GM12878 (cell line): ENCODE measurements at places on chromosomes 2 and 18. TPM values are rescaled to one million over a fixed set of nuclear protein-coding genes. Genes with fewer than 3 reads are reported as not detected.

CTDP1 gene
- 10.7 and 13.9 TPM in 2 replicates for polyA plus RNA-seq

CDCA7 gene
- polyA plus RNA-seq = 64.6 and 68.1 TPM in 2 replicates

CEP76 gene
- 14.9 and 17.8 TPM in 2 replicates for polyA plus RNA-seq

SDC1 gene
- 36.1 and 36.8 TPM in 2 replicates for polyA plus RNA-seq

ELOA2 gene
- polyA plus RNA-seq = not detected in 2 replicates

ST8SIA3 gene
- not detected in 2 replicates for polyA plus RNA-seq

PXDN gene
- 0.12 and 0.19 TPM in 2 replicates for polyA plus RNA-seq

BMP10 gene
- not detected in 2 replicates for polyA plus RNA-seq

SPHKAP gene
- polyA plus RNA-seq = not detected in 2 replicates

LTBP1 gene
- 0.18 and 0.19 TPM in 2 replicates for polyA plus RNA-seq

ASXL3 gene
- not detected in 2 replicates for polyA plus RNA-seq

INHA gene
- polyA plus RNA-seq = not detected in 2 replicates

PAIP2B gene
- 0.19 and 0.43 TPM in 2 replicates for polyA plus RNA-seq

FBLN7 gene
- not detected in 2 replicates for polyA plus RNA-seq

GALR1 gene
- polyA plus RNA-seq = not detected in 2 replicates

DSG2 gene
- polyA plus RNA-seq = 25.2 and 25.4 TPM in 2 replicates

XDH gene
- not detected in 2 replicates for polyA plus RNA-seq
